G401 (cell line): ENCODE measurements at places on chromosomes 7 and 10.

GRCh38 chr7:112430649-112431048, 19.6 kb upstream of the IFRD1 start:
- DNase-seq, result no peak

DNA sequence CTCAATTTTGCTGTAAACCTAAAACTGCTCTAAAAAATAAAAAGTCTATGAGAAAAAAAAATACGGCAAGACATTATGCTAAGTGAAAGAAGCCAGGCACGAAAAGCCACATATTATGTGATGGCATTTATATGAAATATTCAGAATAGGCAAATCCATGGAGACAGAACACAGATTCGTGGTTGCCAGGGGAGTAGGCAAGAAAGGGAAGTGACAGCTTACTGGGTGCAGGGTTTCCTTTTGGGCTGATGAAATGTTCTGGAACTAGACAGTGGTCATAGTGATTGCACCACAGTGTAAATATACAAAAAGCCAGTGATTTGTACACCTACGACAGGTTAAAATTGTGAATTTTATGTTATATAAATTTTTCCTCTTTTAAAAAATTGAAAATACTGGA, 41.3 kb upstream of the GLI3 start:
- no peak for DNase-seq

DNA sequence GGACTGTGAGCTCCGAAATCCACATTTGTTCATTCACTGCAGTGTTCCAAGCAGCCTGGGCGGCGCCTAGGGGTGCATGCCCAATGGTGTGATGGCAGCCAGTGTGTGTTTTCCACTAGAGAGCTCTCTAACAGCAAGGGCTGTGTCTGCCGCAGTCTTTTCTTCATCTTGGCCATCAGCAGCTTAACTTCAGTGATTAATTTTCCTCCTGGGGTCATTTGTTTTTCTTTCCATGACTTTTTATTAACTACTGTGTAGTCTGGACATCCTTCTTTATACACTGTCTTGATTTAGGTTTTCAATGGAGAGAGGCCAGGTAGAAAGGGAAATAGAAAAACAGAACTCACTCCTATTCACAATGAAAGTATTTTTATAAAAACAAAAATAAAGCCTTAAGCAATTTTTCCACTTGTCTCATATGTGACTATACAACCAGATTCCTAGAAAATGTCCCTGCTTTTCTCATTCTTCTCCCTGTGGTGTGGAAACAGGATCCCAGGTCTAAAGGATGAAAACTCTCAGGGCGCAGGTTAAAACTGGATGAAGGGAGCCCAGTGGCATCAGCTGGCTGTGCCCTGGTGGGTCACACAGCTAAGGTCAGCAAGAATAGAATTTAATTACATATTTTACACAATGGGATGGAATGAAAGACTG, 176.8 kb downstream of the PKD1L1 start:
- DNase-seq, result peak; percentile 60

- no peak for DNase-seq
Observed at GRCh38 chr7:159062569-159062968, 82.1 kb downstream of the VIPR2 start.

DNA sequence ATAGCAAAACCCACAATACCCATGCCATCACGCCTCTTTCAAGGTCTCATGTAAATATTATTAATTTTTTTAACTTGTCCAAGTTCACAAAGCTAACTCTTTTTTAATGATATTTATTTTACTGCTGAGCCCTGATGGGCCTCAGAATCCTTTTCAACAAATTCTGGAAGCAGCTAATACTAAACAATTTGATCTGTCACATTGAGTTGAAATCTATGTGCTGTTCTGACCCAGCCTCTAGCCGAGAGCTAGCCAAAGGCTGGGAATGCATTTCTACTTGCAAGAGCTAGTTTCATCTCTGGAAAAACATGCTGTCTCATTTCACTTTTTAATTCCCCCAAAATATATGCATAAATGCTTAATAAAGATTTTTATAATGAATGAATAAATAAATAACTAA, 47.9 kb downstream of the TFAM start:
- DNase-seq, result no peak

DNA sequence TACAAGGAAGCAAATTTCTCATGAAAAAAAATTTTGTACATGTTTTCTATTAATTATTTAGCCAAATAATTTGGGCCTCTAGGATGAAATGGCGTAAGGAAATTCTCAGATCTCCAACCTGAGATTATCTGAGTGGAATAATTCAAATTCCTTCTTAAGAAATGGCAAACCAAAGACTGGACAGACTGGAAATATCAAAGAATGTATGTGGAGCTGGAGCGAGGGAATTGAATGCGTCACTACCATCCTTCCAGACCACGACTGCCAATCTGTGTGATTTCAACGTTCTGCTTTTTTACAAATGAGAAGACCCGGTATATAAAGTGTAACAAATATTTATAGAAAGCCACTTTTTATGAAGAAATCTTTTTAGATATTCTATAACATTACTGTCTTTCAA, 12.4 kb upstream of the BLNK start:
- DNase-seq, result no peak

- no peak for DNase-seq
Observed at GRCh38 chr10:75508814-75509306, 77.4 kb downstream of the LRMDA start.

- DNase-seq, result no peak
Observed at GRCh38 chr7:6482307-6482706, 34.6 kb upstream of the DAGLB start.
